ENCODE measurements at places on chromosomes 6 and 20. TPM values are rescaled to one million over a fixed set of nuclear protein-coding genes. Genes with fewer than 3 reads are reported as not detected.

GRCh38 chr6:35492258-35492973 is 4.5 kb downstream of the TEAD3 start:
- DNase-seq = no peak

Gene SIRPB2
- total RNA-seq = not detected

Gene IMPG1
- total RNA-seq = not detected

DNA sequence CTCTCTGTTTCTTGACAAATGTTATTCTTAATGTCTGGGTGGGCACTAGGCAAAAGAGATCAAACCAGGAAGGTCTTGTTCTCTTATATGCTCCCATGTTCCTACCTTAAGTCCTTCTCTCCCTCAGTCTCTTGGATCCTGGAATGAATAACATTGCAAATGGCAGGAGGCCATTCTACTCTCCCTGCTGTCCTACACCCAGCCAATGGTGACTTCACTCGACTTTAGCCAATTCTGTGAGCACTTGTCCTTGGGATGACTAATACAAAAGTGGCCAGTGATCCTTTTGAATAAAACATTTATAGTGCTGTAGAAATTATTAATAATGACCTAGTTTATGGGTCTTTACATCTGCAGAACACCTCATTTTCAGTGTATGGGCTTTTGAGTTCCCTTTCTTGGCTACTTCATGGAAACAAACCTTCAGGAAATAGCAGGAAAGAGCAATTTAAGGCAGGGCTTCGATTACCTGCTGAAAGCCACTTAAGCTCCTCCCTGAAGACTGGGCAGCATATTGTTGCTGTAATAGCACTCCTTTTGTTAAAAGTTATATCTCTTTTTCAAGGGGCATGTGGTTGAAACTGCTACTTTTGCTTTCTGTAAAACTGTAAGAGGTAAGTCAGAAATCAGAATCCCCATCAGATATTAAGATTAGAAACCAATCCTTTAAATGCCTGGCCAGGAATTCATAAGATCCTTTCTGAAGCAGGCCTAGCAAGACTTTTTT is 10.5 kb downstream of the OTOR start:
- DNase-seq = no peak

Gene RIPPLY2
- not detected for total RNA-seq

GRCh38 chr20:58312836-58313235 is 3.3 kb downstream of the RAB22A start:
- no peak for DNase-seq

Gene MICB
- 22.3 TPM for total RNA-seq

DNA sequence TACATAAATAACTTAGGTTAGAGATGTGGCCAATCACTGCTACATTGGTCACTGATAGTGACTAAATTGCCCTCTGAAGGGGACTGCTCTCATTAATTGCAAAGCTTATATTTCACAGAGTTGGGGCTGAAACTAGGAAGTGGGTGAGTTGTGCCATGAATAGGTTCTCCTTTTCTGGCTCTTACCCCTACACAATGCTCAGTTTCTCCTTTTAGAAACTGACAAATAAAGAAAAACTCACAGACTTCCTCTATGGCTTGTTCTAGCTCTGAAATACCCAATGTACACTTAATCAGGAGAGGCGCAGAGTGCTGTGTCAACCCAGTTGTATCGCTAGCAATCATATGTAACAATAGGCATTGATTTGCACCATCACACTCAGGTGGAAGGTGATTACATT is 41.2 kb upstream of the PROKR2 start:
- DNase-seq = no peak

Gene ZC2HC1B
- total RNA-seq = not detected

DNA sequence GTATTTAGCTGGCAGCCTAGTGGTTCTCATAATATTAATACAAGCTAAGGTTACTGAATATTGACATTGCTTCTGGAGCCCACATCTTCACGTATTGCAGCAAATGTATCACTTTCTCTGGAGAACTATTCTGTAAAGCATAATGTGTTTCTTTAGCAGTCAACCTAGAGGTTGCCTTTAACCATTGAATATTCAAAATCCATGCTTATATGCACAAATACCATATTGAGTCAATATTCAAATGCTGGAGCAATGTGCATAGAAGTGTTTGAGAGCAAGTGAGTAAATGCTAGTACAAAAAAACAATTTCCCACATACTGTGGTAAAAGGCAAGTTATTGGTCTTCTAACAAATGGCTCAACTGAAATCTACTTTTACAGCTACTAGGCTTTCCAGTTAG is 231.8 kb downstream of the TRDN start:
- DNase-seq = no peak

- DNase-seq = no peak
These were observed 931 bp upstream of the EBF4 start for GRCh38 chr20:2691663-2692035.

Gene ZBTB12
- total RNA-seq = 4.3 TPM

Gene PBOV1
- not detected for total RNA-seq

- no peak for DNase-seq
These were observed 23.2 kb downstream of the MAP3K5 start for GRCh38 chr6:136769124-136769523.

- no peak for DNase-seq
These were observed 17.9 kb downstream of the CD40 start for GRCh38 chr20:46135856-46136633.

DNA sequence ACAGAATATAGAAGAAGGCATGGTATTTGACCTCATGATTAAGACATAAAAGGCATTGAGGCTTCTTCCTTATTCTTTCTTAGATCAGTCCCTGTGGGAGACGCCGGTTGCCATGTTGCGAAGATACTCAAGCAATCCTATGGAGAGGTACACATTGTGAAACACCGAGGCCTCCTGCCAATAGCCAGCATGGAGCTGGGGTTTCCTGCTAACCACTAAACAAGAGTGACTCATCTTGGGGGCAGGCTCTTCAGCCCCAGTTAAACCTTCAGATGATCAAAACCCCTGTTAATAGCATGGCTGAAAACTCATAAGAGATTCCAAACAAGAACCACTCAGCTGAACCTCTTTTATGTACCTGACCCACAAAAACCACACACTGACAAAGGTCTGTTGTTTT is 478.8 kb downstream of the CD83 start:
- no peak for DNase-seq

- no peak for DNase-seq
These were observed 9.6 kb downstream of the DYNLRB1 start for GRCh38 chr20:34525709-34526416.

GRCh38 chr20:2757001-2757400 is 43.4 kb downstream of the CPXM1 start:
- DNase-seq = no peak

GRCh38 chr6:111758608-111759329 is 114.5 kb downstream of the FYN start:
- DNase-seq = no peak

DNA sequence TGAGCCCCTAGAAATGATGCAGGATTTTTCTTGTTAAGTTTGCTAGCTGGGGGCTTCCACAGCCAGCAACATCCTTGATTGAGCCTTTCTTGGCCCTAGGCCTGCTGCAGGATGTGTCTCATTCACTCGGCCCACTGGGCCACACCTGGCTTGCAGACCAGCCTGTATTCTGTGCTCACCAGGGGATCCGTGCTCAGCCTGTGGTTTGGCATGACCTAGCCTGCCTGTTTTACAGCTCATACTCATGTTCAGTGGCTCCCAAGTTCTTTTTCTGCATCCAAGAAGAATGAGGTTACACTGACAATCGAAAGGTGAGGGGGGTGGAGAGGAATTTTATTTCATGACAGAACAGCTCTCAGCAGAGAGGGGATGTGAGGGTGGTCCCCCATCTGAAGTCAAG is 263.4 kb downstream of the RIMS1 start:
- no peak for DNase-seq

GRCh38 chr20:58202044-58202443 is 26.4 kb downstream of the ANKRD60 start:
- DNase-seq = no peak

Measured in CD8-positive, alpha-beta memory T cell (primary cell).